ENCODE measurements at places on chromosomes 11 and 22.

- no peak for DNase-seq
These were observed 68.3 kb downstream of the PACSIN2 start for GRCh38 chr22:42946546-42947198.

- DNase-seq, result no peak
These were observed 1.7 kb downstream of the RPS25 start for GRCh38 chr11:119016216-119017009.

- no peak for DNase-seq
These were observed 223.9 kb downstream of the CNTN5 start for GRCh38 chr11:99244613-99245012.

DNA sequence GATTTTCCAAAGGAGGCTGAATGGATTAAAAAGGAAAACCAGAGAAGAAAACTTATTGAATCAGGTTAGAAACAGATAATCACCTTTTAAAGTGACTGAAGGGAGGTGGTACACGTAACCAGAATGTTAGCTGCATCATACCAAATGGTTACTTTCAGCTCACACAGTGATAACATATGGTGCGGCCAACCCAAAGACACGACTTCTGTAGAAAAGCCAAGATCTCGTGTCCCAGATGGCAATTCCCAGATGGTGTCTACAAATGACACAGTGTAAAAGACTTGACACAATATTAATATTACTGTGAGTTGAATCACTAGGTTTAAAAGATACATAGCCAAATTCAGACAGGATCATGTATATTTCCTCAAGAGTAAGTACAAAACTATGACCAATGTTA, 5.2 kb downstream of the PPP2R1B start:
- no peak for DNase-seq

- DNase-seq, result no peak
These were observed 12.1 kb upstream of the EHD1 start for GRCh38 chr11:64890522-64890939.

- no peak for DNase-seq
These were observed 52.4 kb downstream of the ALX4 start for GRCh38 chr11:44257338-44258189.

DNA sequence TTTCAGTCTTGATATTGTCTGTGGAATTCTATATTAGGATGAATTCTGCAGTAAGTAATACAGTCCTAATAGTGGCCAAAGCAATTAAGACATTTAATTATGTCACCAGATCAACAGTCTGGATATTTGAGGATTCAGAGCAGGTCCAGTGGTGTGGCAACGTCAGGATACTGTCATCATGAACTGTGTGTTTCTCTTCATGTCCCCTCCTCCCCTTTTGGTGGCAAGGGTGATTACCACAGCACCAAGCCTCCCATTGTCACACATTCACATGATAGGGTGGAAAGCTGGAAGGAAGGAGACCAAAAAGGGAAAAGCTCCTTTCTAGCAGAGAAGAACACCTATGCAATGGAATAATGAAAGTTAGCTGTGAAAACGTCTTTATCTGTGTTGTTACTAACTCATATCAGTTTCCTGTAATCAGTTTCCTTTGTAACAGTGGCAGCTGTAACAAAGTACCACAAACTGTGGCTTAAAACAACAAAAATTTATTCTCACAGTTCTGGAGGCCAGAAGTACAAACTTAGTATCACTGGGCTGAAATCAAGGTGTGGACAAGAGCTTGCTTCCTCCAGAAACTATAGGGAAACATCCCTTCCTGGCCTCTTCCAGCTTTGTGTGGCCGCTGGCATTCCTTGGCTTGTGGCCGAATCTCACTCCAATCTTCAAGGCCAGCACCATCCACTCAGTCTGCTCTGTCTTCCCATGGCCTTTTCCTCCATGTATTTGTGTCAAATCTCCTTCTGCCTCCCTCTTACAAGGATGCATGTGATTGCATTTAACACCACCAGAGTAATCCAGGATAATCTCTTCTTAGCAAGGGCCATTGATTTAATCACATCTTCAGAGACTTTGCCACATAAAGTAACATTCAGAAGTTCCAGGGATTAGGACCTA, 6.5 kb upstream of the RBM14 start:
- DNase-seq, result no peak
